Omental fat pad (tissue), 4 donors: ENCODE measurements at places on chromosomes 11 and 22. TPM values are rescaled to one million over a fixed set of nuclear protein-coding genes. Genes with fewer than 3 reads are reported as not detected.

- DNase-seq: no peak
These were observed 15.9 kb upstream of the SNX19 start for GRCh38 chr11:130932086-130932712.

GRCh38 chr11:69393865-69394233 lies 87.6 kb upstream of the LINC01488 start:
- DNase-seq: no peak

GRCh38 chr11:32267679-32268187 lies 167.6 kb downstream of the WT1 start:
- DNase-seq: no peak

GRCh38 chr11:108788565-108789199 lies 123.8 kb downstream of the DDX10 start:
- no peak for DNase-seq

CTNND1 gene
- 174 TPM for total RNA-seq

LIMK2 gene
- 66.2 TPM for total RNA-seq
